ENCODE measurements at places on chromosomes 16 and 17. TPM values are rescaled to one million over a fixed set of nuclear protein-coding genes. Genes with fewer than 3 reads are reported as not detected.

PPP1R1B gene
- 24.3 TPM for total RNA-seq

HSPB9 gene
- total RNA-seq: 6.9 TPM

WNK4 gene
- total RNA-seq: 2.3 TPM

SAMD14 gene
- 3.3 TPM for total RNA-seq

DNA sequence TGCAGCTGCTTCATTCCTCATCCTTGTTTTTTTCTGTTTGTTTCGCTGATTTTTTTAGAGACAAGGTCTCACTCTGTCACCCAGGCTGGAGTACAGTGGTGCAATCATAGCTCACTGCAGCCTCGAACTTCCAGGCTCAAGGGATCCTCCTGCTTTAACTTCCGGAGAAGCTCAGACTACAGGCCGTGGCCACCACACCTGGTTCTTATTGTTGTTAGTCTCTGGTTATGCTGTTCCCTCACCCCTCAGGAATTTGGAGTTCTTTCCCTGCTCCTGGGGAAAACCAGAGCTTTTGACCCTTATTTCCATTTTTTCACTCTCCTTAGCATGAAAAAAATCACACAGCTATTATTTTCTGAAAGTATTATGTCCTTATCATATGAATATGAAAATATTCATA is 1.8 kb downstream of the ODF4 start:
- no peaks in the 10 kb centered on the region for H3K36me3 ChIP-seq
- no peaks in the 10 kb centered on the region for H3K27me3 ChIP-seq

DNA sequence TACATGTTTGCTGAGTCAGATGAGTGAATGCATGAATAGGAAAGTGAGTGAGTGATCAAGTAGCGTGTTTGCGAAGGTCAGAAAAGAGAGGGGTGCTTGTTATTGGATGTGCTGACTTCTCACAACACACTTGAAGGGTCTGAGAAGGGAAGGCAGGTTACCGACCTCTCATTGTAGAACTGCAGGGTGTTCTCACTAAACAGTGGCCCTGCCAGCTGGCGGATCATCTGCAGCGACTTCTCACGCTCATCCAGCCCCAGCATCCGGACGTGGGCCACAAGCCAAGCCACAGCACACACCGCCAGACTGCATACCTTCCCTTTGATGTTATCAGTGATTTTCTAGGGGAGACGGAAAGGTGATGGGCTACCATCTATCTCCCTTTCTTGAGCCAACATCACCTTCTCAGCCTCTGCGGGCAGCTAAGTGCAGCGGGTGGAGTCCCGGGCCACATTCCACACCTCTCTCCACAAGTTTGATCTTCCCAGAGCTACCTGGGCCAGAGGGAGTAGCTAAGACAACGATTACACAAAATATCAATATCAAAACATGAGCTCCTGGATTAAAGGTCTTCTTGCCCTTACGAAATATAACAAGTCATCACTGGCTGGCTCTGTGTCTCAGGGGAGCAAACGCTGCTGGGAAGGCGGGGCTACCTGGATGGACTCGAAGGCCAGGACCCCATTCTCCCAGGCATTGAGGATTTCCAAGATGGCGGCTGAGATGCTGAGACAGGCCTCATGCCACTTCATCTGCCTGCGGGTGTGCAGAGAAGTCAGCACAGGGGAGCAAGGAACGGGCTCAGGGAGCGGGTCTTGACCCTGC is 11.0 kb downstream of the CSF3 start:
- H3K27ac ChIP-seq: no peak overlapping the region
- no peaks in the 10 kb centered on the region for H3K36me3 ChIP-seq
- H3K4me3 ChIP-seq: no peak overlapping the region
- peaks cover 23% of the 10 kb centered on the region for H3K4me1 ChIP-seq
- DNase-seq: no peak

DNA sequence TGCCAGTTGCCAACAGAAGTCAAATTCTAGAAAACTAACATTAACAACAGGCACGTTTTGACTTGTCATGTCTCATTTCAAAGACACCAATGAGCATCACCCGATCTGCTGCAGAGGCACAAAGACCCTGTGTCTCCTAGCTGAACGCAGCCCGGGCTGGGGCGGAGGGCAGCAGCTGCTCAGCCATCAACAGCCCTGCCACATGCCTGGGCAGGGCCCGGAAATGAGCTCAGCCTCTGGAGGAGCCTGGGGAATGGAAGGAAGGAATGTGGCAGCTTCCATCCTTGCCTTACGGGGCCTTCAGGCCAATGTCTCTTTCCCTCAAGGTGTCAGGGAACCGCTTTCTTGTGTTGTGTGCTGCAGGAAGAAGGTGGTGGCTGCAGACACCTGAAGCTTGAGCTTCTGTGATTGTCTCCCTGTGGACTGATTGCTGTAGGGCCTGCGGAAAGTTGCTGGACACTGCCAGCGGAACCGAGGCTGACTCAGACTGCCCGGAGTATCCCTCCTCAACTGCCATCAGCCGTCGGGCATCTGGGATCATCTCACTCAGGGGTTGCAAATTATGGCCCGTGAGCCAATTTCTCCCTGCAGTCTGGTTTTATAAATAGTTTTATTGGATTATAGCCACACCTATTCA is 7.3 kb downstream of the CDH13 start:
- no peaks in the 10 kb centered on the region for H3K27me3 ChIP-seq
- DNase-seq: no peak
- no peaks in the 10 kb centered on the region for H3K36me3 ChIP-seq
- H3K4me1 ChIP-seq: no peaks in the 10 kb centered on the region
- H3K4me3 ChIP-seq: no peak overlapping the region

DNA sequence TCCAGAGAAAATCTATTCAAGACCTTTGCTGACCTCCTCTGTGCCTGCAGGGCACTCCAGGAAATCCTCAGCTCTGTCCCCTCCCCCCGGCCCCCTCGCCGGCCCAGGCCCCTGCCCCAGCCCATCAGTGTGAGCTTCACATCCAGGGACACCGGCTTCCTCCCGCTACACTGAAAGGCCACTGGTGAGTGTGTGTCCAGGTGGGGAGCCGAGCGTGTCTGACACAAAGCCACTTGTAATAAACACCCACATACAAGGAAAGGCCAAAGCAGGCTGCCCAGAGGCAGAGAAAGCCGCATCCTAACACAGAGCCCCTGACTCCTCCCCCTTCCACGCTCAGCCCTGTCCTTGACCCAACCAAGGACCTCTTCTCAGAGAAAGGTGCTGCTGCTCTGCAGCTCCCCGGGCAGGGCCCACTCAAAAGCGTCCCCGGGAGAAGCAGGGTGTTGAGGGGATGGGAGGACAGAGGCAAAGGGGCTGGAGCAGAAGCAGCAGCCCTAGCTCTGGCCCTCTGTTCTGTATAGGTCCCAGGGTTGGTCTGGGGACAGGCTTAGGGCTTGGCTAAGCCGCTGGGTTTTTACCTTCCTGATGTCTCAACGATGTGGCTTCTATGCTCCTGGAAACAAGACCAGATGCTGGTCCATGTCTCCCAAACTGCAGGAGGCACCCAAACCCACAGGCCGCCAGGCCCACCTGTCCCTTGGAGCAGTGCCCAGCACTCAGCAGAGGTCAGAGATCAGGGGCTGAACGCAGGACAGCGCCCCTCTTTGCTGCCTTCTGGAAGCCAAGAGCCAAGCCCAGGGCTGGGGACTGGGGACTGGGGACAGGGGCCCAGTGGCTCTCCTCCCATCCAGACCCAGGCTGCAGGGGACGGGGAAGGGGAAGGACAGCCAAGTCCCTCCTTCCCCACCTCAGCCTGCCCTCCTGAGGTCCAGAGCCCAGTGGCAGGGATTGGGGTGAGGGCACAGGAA is 15.3 kb downstream of the MNT start:
- no peaks in the 10 kb centered on the region for H3K36me3 ChIP-seq
- peak overlapping the region; percentile 56 for H3K27ac ChIP-seq
- no peak overlapping the region for H3K4me3 ChIP-seq
- H3K27me3 ChIP-seq: no peaks in the 10 kb centered on the region

DNA sequence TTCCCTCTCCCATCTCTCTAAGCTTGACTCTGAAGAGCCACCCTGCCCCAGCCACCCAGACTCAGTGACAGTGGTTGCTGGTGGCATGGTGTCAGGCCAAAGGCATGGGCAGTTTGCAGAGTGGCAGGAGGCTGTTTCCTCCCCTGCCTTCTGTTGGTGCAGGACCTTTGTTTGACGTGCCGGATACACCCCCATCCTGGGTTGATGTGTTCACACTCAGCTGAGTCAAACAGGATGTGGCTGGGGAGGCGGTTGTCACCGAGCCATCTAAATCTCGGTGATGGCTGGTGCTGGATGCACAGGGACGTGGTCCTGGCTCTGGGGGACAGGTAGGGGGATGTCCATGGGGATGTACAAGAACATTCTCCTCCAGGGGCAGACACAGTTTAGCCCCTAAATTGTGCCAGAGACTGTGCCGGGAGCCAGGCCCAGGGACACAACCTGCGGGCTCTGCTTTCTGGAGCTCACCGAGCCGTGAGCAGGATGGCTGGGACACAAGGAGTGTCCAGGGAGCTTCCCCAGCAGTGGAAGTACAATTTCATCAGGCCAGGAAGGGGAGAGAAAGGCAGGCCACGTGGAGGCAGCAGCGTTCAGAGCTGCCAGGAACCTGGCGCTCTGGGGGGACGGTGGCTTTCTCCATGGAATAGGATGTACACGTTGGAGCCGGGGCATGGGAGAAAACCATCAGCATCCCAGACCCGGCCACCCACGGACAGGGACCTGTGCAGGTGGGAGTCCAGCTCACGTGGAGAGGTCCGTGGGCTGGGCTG is 264.2 kb downstream of the SEC14L1 start:
- H3K36me3 ChIP-seq: no peaks in the 10 kb centered on the region
- H3K4me1 ChIP-seq: peaks cover 27% of the 10 kb centered on the region
- no peaks in the 10 kb centered on the region for H3K27me3 ChIP-seq
- no peak for DNase-seq

Measured in testis (tissue), 5 donors.